Astrocyte of the cerebellum (primary cell): ENCODE measurements at places on chromosomes 3 and 15.

- DNase-seq, result no peak
These were observed 341 bp downstream of the HEXA start for GRCh38 chr15:72375501-72375845.

DNA sequence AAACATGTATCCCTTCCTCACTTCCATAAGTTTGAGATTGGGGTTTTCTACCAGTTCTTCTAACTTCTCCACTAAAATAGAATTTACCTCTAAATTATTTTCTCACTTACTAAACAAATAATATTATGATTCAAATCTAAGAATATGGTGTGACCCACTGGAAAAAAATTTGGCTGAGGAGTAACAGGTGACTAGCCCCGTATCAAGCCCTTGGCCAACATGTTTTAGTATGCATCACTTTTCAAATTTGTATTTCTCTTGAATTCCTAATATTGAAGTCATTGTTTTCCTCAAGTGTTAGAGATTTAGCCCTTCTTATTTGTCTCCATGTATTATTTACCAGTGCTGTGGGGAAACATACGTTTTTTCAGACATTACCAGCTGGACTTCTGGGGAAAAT lies 759.4 kb downstream of the NSUN3 start:
- no peak for DNase-seq

- DNase-seq, result no peak
These were observed 374.0 kb upstream of the ALCAM start for GRCh38 chr3:104992676-104993075.

GRCh38 chr3:142965581-142965980 lies 2.1 kb upstream of the PAQR9 start:
- DNase-seq, result no peak

- DNase-seq, result peak; percentile 51
These were observed 161.9 kb downstream of the ATG7 start for GRCh38 chr3:11434017-11434526.

DNA sequence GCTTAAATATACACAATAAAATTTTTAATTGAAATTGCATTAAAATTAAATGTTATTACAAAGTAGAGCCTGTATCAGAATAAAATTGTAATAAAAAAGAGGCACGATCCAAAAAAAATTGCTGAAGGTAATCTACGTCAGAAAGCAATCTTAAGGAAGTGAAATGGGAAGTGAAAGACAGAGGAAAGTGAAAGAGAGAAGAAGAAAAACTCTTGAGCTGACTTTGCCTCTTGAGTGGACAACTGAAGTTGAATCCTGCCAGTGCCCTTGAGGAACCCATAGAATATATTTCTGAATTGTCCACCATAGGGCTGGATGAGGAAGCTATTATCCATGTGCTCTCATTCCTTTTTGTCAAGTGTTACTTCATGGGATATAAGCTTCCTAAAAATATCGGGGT lies 285.1 kb upstream of the STAC start:
- no peak for DNase-seq
